Motor neuron (in vitro differentiated cells): ENCODE measurements at places on chromosomes 2 and 18.

DNA sequence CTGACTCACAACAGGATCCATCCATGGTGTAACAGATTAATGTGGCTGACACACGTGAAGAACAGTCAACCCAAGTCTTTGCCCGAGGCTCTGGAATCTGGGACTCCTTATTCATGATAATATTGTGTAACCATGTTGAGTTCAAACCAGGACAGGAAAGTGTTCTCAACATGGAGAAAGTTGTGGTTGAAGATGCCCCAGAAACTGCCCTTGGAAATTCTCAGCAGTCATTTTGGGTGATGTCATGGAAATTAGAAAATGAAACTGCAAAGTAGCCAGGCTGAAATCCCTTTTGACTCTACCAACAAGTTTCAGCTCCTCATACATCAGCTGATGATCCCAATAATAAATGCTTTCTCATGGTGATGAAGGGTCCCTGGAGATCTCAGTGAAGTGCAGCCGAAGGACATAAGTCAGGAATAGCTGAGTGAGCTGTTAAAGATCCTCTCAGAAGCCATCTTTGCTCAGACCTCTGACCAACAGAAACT lies 307.7 kb downstream of the TNS1 start:
- ATAC-seq = no peak

GRCh38 chr2:178523596-178524134 lies 43.4 kb downstream of the PLEKHA3 start:
- no peak for ATAC-seq

DNA sequence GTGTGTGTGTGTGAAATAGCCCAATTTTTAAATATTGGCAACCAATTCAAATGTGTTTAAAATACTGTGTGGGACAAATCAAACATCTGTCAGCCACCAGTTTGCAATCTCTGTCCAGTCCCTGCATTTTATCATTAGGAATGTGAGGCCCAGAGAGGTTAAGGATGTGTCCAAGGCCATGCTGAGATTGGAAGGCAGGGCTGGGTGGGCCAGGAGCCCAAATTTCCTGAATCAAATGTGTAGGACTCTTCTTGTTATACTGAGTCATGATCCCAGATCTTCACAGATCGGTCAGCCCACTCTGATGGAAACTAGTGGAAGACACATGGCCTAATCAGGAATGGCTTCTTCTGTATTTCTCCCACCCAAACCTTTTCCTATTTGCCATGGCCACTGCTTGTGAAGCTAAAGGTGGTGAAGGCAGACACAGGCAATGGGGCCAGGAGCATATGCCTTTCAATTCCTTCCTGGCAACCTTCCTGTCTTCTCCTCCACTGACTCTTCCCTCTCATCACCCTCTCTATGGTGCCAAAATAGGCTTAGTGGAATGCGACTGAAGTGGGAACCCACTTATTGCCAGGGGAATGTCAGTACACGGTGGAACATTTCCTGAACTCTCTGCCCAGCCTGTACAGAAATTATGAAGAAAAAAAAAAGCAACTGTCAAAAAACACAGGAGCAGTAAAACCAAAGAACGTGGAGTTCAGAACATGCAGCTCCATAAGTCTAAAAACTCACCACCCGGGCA lies 35.5 kb downstream of the ZEB2 start:
- ATAC-seq = no peak

DNA sequence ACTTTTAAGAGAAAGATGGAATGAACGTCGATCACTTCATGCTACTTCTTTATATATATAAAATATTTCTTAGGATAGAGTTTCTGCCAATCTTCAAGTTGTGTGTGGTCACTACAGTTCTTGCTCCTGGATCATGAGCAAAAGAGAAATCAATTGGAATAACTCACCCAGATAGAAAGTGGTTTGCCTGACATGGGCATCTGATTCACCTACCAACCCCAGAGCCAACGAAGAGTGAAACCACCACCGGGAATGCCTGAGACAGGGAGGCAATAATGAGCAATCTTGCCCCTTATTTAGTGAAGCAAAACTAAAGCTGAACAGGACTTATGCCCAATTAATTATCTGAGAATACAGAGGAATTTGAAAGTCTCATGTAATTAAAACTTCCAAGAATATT lies 250.2 kb upstream of the REG3G start:
- no peak for ATAC-seq

- ATAC-seq = peak; percentile 90
Observed at GRCh38 chr2:8488001-8488738, 193.7 kb upstream of the ID2 start.

- ATAC-seq = no peak
Observed at GRCh38 chr2:68918497-68918896, 34.2 kb downstream of the GKN2 start.

GRCh38 chr2:11492244-11492643 lies 26.3 kb upstream of the E2F6 start:
- no peak for ATAC-seq

- no peak for ATAC-seq
Observed at GRCh38 chr2:70842401-70842800, 6.8 kb upstream of the CD207 start.

DNA sequence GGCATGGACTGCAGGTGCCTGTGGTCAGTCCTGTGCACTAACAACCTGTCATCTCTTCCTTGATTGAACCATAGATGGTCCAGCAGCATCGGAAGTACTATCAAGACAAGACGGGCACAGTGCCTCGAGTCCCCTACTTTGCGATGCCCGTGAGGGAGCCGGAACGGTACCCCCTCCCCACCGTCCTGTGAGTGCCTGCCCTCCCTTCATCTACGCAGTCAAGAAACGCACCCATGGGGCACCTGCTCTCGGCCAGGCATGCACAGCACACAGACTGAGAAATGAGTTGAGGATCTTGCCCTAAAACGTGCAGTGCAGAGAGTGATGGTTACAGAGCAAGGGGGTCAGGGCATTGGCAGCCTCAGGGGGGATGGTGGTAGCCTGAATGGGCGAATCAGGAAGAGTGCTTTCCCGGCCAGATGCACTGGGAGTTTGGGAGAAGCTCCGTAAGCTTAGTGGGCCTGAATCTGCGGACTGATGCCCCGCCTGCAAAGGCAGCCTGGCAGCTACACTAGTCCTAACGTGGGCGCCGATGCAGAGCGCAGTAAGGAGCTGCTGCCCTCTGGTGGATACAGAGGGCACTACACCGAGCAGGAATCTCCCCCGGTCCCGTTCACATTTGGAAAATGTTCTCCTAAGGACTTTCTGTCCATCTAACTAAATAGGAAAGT lies 63.6 kb downstream of the CIB4 start:
- ATAC-seq = peak; percentile 85

DNA sequence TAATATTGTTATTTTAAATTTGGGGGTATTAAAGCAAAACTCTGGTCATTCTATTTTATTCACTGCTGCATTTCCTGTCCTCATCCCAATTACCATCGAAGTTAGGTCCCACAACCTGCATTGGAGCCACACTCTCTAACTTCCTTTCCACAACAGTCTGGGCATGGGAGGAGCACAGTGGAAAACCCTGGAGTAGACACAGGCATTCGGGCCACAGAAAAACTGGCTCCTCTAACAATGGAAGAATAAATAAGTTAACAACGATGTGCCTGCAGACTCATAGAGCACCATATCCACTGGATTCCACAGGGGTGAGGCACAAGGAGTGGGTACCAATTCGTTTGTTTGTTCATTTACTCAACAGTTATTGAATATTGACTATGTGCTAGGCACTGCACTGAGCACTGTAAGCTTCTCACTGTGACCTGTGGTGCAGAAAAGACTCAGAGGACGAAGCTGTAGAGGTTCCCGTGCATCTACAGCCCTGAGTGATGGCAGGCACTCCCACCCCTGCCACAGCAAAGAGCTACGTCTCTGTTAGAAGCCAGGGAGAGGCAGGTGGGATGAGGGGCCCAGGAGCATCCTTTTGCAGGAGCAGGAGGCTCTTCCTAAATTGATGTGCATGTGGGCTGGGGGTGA lies 154.2 kb upstream of the PGAP1 start:
- no peak for ATAC-seq

- no peak for ATAC-seq
Observed at GRCh38 chr18:48161911-48162698, 231.6 kb upstream of the SMAD2 start.

GRCh38 chr18:44458777-44459176 lies 221.9 kb upstream of the SETBP1 start:
- peak; percentile 62 for ATAC-seq

DNA sequence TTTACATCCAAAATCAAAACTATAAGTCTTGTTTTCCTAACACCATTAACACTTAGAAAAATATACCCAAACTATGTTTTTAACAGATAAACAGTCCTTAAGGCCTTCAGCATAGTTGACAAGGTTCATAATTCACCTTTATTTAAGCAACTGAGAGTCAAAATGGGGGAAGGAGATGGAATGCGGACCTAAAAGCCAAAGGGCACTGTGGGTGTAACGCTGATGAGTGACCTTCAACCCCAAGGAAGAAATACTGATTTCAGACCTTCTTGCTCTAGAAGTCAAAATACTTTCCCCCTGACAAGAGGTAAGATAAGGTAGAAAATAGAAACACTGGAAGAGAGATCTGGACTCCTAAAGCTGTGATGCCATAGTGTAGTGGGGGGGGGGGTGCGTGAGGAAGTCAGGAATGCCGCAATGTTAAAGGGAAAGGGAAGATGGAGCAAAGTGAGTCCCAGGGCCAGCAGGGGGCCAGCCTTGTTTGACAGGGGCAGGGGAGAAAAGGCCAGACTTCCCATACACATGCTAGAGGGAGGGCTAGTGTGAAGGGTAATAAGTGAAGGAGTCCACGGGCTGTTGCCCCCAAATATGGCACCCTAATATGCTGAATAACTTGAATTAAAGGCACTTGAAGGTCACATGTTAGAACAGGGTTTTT lies 31.4 kb downstream of the CCDC93 start:
- ATAC-seq = no peak

GRCh38 chr2:217108575-217109027 lies 248.7 kb upstream of the TNP1 start:
- no peak for ATAC-seq
